ENCODE measurements at places on chromosomes 2 and 18.

DNA sequence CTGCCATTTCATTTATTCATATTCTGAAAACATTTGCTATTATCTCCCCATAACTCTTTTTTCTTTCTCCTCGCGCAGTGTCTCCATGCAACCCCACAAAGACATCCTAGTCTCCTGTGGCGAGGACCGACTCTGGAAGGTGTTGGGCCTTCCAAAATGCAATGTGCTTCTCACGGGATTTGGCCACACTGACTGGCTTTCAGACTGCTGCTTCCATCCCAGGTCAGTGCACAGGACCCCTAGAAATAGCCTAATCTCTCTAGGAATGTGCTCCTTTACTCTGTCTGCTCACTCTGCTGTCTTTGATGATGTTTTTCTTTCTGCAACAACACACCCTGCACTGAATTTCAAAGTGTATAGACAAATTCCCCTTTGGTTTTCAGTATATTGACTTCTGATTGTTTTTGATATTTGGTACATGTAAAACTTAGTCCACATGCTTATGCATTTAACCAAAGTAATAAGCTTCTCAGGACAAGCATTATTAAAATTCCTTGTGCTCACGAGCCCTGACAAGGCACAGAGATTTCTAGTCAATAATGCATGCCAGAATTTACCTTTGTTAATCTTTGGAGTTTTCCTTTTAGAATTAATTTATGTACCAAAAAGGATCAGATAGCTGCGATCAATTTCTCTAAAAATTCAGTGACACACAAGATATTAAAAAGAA lies 548.3 kb upstream of the VWC2L start:
- DNase-seq, result no peak

DNA sequence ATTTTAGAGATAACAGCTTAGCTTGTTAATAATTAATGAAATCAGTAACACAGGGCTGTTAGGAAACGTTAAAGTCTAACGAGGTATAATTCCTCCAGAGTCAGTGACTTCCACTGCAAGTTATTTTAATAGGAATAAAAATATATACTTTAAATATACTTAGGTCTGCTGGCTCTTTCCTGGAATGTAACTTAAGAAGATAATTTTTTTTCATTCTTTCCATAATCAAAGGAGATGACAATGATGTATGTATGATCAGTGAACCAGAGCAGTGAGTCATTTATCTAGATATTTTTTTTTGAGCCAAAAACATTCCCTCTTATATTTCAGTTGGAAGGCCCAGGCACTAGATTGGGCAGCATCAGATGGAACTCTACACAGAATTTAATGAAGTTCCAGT lies 104.2 kb upstream of the LYPD1 start:
- DNase-seq, result no peak

GRCh38 chr2:55865096-55865835 lies 58.3 kb downstream of the EFEMP1 start:
- no peak for DNase-seq

- DNase-seq, result peak; percentile 69
Observed at GRCh38 chr18:74040459-74041332, 106.9 kb downstream of the FBXO15 start.

- no peak for DNase-seq
Observed at GRCh38 chr2:233061591-233062450, 1.7 kb downstream of the INPP5D start.

DNA sequence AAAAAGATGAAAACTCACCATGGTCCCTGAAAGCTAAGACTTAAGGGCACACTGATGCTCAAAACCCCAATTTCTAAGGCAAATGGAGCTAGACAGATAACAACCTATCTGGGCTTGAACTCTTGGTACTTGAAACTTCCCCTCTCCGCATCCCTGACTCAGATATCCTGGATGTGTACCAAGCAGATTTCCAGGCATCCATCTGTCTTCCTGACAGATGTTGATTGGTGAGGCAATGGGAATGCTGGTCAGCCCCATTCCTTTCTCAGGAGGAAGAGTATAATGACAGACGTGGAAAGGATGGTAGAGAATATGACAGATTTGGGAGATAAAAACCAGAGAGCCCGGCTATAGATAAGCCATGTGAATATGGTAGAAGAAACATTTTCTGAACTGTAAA lies 69.2 kb downstream of the ADD2 start:
- no peak for DNase-seq

DNA sequence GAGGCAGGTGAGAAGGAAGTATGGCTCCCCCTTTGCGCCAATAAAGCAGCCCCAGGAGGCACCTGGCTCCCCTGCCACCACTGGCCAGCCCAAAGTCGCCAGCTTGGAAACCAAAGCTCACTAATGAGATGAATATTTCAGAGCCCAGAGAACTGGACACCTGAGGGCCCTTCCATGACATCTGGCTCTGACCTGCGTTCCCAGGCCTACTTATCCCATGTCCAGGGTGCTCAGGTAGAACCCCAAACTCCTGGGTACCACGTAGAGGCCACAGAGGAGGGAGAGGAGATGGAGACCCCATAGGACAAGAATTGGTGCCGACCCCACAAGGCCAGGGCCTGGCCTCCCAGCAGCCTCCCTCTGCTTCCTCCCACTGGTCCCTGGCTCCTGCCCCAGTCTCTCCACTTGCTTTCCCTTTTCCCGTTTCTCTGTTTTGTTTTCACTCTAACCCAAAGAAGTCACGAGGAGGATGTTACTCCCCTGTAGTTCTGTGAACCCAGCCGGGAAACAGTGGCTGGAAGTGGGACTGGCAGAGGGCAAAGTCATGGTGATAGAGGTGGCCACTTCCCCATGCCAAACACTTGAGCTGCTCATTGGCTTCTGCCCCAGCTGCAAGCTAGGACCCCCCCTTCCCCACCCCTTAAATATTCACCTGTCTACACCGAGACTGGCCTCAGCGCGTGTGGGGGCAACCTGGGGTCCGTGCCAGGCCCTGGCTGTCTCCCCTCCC lies 820 bp downstream of the TMBIM1 start:
- no peak for DNase-seq

DNA sequence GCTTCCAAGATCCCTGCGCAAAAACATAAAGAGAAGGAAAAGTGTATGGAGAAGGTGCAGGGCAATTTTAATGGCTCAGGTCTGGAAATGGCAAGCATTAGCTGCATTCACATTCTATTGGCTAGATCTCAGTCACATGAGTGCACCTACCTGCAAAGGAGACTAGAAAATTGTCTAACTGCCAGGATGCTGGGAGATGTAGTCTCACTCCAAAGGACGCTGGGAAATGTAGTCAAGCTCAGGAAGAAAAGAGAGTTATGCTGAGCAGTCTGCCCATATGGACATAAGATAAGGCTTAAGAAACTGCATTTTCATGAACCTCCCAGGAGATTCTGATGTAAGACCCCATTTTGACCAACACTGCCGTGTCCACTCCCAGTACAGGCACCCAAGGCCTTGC lies 9.5 kb upstream of the KLHL29 start:
- no peak for DNase-seq

- DNase-seq, result no peak
Observed at GRCh38 chr2:143796051-143796450, 666.8 kb downstream of the ARHGAP15 start.

DNA sequence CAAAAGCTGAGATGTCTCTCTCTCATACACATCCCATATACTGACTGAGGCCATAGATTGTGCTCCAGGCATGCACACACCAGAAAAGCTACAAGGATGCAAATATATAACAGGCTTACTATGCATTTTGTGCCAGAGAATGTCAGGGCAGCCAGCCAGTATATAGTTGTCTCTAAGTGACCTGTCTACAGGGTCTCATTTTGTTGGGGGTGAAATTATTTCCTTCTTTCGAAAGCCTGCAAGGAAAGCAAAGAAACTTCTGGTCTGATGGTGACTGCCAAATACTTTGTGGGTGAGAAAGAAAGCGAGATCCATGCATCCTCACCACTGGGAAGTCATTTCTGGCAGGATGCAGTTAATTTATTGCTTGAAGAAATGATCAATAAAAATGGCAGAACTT lies 70.2 kb downstream of the CDCA7 start:
- DNase-seq, result no peak

GRCh38 chr18:27645929-27646328 lies 460.8 kb upstream of the CHST9 start:
- no peak for DNase-seq

GRCh38 chr2:224436634-224437033 lies 34.7 kb upstream of the FAM124B start:
- DNase-seq, result no peak

DNA sequence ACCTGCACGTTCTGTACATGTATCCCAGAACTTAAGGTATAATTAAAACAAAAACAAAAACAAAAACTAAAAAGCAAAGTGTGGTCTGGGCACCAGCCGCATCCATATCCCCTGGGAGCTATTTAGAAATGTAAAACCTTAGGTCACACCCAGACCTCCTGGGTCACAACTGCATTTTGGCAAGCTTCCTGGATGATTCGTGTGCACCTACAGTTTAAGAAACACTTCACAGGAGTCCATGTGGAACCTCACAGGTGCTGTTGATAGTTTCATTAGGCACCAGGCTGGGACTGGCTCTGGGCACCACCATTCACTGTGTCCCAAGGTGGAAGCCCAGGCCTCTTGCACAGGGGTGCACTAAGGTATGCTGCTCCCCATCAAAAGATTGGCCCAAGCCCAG lies 103.6 kb upstream of the BOD1L2 start:
- no peak for DNase-seq

DNA sequence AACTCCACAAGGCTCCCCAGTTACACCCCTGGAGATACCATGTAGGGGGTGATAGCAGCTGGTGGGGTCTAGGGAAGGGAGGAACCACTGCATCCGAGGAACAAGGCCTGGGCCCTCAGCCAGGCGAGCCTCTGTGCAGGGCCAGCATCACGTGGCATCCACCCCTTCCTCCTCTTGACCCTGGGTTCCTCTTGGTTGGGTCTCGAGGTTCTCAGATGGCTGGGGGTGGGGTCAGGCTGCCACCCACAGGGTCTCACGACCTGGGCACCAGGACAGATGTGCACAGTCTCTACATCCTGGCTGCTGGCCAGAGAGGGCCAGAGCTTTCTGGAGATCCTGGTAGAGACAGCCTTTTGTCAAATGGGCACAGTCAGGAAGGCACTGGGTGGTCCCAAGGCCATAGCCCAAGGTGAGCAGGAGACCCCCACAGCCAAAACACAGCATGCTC lies 10.4 kb downstream of the HS6ST1 start:
- no peak for DNase-seq

GRCh38 chr2:226122041-226122440 lies 677.6 kb downstream of the IRS1 start:
- DNase-seq, result no peak

DNA sequence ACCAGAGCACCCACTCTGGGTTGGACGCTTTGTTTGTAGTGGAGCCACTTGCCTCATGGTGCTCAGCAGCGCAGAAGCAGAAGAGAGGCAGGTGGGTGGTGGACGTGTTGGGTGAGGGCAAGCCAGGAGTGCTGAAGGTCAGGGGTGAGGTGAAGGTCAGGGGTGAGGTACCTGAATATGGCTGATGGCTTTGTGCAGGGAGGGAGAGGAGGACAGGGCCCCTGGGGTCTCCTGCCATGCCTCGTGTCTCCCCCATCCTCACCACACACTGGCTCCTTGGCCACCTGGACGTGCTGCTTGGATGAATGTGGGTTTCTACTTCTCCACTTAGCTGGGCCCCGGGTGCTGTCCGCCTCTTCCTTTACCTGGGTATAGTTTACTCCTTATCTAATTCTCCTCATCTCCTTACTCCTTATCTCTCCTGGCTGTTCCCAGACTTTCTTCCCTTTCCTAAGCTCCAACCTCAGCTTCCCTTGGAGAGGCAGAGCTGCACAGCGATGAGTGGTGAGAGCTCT lies 68.1 kb downstream of the DYSF start:
- DNase-seq, result no peak

- DNase-seq, result no peak
Observed at GRCh38 chr18:33146014-33146413, 294.5 kb downstream of the CCDC178 start.

DNA sequence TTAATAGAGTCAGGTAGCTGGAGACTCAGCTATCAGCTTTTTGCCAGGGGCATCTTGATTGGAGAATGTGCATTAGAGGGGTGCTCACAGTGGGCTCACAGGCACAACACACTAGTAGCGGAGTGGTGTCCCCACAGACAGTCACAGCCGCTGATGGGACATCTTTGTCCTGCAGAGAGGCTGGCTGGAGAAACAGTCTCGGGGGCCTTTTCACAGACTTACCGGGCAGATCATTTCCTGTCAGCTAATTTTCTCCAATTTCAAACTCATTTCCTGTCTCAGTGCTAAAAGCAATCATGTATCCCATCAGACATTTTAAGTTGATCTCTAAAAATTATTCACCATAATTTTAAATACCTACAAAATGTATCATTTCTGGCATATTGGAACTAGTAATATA lies 562.6 kb downstream of the DCDC2C start:
- no peak for DNase-seq

DNA sequence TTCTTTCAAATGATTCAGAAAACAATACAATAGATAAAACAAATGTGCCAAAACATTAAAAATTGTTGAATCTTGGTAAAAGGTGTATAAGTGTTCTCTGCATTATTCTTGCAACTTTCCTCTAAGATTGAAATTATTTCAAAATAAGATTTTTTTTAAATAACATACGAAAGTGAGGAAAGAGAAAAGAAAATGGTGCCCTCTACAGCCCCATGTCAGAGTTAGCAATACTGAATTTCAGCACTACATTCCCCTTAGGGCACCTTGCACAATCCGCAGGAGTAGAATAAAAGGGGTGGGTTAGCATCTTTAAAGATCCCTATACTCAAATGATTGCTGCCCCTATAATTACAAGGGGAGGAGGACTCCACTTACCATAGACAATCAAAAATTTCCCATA lies 433.7 kb downstream of the BCL11A start:
- DNase-seq, result no peak

- peak; percentile 55 for DNase-seq
Observed at GRCh38 chr18:76405681-76406356, 89.2 kb downstream of the ZNF516 start.

GRCh38 chr2:223469270-223470046 lies 132.7 kb downstream of the SCG2 start:
- no peak for DNase-seq

GRCh38 chr2:81206216-81206615 lies 901.7 kb upstream of the LRRTM1 start:
- no peak for DNase-seq

DNA sequence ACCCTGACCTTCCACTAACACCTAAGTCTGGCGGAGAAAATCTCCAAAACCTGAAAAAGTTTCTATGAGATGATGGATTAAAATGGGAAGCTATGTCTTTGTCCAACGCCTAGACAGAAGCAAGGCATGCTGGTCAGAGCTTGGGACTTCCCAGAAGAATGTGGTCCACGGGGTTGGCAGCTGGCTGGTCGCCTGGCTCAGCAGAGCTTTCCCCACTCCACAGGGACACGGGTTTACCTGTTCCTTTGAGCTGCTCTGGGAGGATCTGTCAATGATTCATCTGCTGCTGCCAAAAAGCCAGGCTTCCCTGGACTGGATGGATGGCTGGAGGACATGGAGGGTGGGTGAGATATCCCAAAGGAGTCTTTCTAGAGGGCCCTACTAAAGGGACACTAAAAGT lies 10.8 kb downstream of the MBOAT2 start:
- DNase-seq, result no peak

Data from activated CD4-positive, alpha-beta T cell treated with anti-CD3 and anti-CD28 coated beads for 24 hours (primary cell).